Fibroblast of upper back skin (primary cell): ENCODE measurements at places on chromosomes 6 and 20.

DNA sequence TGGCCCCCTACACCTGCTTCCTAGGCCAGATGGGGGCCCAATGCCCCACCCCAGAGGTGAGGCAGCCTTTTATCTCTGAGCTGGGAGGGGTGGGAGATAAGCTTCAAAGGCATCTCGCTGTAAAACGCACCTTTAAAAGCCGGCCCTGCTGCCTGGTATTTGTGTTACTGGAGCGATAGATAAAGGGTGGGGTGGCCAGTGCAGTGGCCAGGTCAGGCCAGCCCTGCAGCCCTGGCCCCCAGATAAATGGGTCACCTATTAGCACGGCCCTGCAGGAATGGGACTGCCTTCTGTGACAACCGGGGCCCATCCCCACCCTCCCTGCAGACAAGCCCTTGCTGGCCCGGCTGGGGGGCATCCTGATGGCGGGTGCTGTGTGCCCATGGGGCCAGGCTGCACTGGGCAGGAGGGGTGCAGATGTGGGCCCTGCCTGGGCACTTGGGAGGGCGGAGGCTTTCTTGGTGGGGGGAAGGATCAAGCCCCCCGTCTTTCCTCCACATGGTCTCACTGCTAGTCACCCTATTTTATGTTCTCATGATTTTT lies 3.0 kb upstream of the RBBP8NL start:
- no peak for DNase-seq

DNA sequence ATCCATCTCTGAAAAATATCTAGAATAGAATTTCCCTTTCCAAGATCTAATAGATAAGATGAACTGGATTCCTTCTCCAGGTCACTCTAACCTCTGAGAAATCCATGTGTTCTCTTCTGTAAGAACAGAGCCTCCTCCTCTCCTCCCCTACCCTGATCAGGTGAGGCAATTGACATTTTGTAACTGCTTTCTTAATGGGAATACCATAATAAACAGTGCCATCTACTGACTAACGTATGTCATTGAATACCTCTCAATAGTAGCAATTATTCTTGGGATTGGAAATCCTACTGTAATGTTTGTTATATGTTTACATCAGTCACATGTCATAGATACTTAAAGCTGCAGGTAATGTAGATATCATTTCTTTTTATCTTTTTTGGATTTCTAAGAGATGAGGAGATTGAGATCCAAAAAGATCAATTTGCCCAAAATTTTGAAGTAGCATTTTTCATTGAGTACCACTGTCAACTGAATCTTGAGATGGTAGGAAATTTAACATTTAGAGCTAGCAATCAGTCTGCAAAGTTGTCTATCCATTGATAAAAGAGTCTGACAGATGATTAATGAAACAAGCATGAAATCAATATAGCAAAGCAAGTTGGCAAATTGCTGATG lies 365.8 kb upstream of the HSF2 start:
- DNase-seq, result peak; percentile 78

DNA sequence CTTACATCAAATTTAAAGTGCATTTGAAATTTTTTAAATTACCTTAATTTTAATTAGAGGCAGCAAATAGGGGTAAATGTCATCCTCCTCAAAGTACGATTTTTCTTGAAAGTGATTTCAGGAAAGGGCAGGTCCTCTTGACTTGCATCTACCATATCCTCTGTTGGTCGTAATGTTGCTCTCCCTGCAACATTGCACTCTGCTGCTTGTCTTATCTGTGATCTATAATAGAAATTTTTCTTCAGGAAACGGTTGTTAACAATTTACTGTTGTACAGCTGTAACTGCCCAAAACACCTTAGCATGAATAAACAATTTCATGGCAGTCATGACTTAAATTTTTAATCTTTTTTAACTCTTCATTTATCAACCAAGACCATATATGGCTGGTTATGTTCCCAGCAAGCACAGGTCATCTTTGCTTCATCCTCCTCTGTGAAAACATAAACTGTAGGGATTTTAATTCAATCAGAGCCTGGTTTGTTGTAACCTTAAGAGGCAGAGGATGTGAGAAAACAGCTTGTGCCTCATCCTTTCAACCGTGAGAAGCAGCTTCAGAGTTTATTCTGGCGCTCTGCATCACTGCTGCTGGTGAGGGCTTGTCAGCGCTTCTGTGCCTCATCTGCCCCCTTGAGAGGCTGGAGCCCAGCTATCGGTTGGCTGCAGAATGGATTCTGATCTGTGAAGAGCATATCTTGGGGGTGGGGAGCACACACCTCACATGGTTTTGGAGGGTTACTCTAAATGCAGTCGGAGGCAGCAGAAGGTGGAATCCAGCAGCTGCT lies 56.0 kb downstream of the CTNNBL1 start:
- no peak for DNase-seq

DNA sequence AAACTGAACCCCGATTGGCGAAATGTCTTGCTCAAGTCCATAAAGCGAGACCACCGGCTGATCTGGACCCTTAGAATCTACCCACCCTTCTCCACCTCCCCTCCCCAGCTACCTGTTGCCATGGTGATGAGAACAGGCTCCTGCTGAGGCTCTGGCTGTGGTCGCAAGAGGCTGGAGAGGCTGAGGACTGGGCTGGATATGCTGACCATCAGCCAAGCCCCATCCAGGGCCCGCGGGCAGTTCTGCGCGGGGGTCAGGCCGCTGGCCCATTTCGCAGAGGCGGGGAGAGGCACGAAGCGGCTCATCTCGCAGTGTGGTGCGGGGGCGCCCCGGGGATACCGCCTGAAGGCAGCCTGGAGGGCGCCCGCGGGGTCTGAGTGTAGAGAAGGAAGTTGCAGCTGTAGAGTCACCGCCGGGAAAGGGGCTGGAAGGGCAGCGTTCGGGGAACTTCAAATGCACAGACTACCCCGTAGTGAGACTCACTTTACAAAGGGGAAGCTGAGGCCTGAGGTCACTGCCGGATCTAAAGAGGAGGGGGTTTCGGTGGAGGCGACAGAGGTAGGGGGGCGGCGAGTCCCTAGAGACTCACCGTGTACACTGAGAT lies 671 bp downstream of the TAPBP start:
- DNase-seq, result no peak

- no peak for DNase-seq
These were observed 742.7 kb upstream of the SLC35B3 start for GRCh38 chr6:9178071-9178470.

GRCh38 chr6:126267626-126268025 lies 72.3 kb upstream of the CENPW start:
- peak; percentile 4 for DNase-seq

- peak; percentile 35 for DNase-seq
These were observed 190.9 kb downstream of the LAMA2 start for GRCh38 chr6:129073691-129074395.

GRCh38 chr6:130390890-130391289 lies 25.1 kb downstream of the TMEM200A start:
- DNase-seq, result no peak

DNA sequence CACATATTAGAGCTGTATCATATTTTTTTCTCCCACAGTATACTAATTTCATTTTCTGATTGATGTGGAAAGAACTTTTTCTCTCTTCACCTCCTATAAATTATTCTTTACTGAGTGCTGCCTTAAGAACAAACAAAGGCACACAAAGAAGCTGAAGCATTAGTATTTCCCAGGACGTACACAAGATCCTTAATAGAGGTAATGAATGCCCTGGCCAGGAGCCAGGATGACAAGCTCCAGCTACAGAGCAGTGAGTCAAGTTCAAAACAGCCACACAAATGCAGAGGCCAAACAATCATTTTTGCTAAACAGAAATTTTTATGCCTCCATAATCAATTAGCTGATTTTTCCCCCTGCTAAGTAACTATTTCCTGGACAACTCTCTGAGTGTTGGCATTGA lies 639.6 kb downstream of the EPHA7 start:
- peak; percentile 69 for DNase-seq

DNA sequence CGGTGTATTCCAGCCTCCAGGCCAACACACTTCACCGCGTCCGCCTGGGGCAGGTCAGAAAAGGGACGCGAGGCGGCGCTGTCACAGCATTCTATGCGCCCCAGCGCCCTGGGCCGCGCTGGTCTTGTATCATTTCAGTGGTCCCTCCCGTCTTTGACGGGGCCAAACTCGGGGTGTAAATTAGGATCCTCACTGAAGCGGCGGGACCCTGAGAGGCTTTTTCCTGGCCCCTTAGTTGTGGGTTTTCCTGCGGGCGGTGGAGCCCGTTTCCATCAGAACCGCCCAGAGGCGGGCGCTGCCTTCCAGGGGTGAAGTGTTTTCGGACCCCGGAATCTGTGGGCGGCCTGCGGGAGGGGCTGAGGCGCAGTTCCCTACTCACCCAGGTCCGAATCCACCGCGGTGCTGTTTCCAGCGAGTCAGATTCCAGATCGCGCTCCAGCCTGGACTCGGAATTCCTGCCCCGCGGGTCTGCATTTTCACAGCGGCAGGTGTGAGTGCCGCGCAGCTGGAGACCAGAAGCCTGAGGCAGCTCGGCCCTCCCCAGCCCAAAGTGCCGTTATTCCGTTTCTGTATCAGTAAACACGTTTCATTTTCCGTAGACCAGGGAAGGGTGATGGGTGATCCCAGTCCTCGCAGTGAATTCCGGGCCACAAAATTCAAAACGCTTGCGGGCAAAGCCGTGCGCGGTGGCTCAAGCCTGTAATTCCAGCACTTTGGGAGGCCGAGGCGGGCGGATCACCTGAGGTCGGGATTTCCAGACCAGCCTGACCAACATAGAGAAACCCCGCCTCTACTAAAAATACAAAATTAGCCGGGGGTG lies 3.9 kb upstream of the MICB start:
- DNase-seq, result peak; percentile 66

DNA sequence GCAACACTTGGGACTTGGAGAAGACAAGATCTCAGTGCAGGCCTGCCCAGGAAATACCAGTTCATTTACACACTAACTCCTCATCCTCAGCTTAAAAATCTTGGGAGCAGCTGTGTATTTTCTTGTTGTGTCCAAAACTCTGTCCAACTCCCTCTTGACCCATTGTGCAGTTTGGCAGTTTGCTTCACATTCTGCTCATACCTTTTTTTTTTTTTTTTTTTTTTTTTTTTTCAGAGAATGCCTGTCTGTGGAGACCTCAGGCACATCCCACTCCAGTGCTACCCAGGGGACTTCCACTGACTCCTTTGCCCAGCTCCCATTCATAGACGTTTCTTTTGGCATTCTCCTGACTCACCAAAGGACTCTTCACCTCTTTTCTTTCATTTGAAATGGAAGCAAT lies 265.8 kb upstream of the TCF21 start:
- DNase-seq, result peak; percentile 73

GRCh38 chr6:487956-488355 lies 96.4 kb downstream of the IRF4 start:
- DNase-seq, result no peak

- DNase-seq, result peak; percentile 67
These were observed 308.1 kb downstream of the FOXC1 start for GRCh38 chr6:1917626-1918371.

GRCh38 chr20:17541596-17541995 lies 10.4 kb upstream of the BFSP1 start:
- DNase-seq, result no peak

DNA sequence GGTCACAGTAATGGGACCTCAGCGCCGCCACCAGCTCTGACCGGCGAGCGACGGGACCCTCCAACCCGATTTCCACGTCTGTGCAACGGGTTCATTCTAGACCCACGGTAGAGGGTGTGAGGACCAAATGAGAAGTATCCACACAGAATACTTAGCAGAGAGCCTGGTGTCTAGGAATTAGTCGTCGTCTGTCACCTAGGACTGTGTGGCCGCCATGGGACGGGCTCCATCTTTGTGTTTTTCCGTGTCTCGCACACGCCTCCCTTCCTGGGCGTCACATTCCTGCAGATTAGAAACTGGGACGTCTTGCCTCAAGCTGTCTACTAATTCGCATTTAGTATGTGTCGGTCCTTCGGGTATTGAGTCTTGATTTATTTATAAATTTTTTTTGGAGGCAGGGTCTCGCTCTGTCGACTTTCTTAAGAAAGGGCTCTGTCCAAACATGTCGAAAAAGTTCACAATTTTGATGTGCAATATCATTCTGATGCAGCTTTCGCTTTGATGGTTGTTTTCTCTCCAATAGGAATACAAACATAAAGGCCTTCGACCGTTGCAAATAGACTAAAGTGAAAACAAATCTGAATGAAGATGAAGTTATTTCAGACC lies 563 bp downstream of the MGME1 start:
- DNase-seq, result no peak

DNA sequence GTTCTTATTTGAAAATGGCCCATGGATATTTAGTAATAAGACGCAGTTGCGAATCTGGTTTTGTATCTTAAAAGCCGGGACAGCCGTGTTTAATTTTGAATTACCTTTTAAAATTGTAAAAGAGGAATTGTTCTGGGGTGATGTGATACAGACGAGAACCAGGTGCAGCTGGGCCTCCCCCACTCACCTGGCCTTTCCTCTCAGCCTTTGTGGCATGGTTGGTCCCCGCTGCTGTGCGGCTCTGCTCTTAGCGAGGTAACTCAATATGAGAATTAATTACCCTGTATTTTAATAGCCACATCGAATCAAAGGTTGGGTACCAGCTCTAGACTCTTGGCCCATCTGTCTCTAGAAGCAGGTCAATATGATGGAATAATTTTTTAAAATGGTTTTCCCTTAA lies 56.5 kb upstream of the DACT2 start:
- DNase-seq, result no peak

GRCh38 chr6:19160081-19160730 lies 677.0 kb upstream of the ID4 start:
- DNase-seq, result no peak

- no peak for DNase-seq
These were observed 67.2 kb upstream of the DEFB112 start for GRCh38 chr6:50116797-50117542.

- no peak for DNase-seq
These were observed 29.3 kb upstream of the PDYN start for GRCh38 chr20:2023151-2023550.

DNA sequence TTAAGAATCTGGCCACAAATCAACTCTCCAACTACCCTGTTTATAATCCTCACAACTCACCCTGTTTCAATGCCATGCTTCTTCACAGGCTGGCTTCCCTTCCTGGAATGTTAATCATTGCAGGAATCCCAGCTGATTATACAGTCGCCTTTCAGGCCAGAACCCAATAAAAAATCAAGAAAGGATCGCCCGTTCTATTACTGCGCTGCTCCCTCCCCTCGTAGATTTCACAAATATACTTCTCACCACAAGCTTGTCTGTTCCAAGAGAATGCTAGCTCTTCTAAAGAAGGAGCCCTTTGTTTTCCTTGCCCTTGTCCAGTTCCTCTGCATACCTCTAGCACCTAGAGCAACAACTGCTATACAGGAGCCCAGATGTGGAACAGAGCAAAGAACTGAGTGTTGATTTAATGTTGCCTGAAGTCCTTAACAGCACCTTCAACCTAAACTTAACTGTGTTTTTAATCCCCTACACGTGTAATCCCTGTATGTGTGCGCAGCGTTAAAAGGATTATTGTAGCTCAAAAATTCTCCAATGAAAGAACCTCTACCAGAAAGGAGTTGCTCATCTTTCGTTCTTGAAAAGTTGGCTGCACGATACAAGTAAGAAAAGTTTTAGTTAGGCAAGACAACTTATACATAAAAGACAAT lies 988 bp downstream of the ECHDC1 start:
- peak; percentile 58 for DNase-seq
